Activated T-helper 17 cell treated with anti-CD3 and anti-CD28 coated beads, Interleukin-2, amount 50 U/mL, for 72 hours (primary cell): ENCODE measurements at places on chromosomes 3 and 15.

DNA sequence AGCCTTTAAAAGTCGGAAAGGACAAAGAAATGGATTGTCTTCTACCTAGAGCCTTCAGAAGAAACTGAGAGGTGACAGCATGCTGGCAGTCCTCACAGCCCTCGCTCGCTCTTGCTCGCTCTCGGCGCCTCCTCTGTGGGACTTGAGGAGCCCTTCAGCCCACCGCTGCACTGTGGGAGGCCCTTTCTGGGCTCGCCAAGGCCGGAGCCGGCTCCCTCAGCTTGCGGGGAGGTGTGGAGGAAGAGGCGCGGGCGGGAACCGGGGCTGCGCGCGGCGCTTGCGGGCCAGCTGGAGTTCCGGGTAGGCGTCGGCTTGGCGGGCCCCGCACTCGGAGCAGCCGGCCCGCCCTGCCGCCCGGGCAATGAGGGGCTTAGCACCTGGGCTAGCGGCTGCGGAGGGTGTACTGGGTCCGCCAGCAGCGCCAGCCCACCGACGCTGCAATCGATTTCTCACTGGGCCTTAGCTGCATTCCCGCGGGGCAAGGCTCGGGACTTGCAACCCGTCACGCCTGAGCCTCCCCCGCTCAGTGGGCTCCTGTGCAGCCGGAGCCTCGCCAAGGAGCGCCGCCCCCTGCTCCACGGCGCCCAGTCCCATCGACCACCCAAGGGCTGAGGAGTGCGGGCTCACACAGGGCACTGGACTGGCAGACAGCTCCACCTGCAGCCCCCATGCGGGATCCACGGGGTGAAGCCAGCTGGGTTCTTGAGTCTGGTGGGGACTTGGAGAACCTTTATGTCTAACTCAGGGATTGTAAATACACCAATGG is 953.8 kb upstream of the GBE1 start:
- no peak for ATAC-seq

GRCh38 chr3:155442072-155442471 is 148.6 kb upstream of the STRIT1 start:
- ATAC-seq: no peak

DNA sequence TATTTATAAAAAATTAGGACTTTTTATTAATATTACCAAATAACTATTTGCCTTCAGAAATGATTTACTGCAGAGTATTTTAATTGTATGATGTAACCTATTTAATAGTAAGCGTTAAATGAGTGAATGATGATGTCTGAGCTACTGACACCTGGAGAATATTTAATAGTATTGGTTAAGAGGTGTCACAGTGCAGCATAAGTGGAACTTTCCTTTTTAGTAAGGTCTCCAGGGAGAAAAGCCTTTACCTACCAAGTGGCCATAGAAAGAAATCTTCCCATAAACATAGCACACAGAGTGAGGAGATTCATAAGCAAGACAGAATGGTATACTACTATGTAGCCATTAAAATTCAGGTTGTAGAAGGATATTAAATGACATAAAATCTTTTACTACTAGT is 441.7 kb downstream of the TBL1XR1 start:
- no peak for ATAC-seq

DNA sequence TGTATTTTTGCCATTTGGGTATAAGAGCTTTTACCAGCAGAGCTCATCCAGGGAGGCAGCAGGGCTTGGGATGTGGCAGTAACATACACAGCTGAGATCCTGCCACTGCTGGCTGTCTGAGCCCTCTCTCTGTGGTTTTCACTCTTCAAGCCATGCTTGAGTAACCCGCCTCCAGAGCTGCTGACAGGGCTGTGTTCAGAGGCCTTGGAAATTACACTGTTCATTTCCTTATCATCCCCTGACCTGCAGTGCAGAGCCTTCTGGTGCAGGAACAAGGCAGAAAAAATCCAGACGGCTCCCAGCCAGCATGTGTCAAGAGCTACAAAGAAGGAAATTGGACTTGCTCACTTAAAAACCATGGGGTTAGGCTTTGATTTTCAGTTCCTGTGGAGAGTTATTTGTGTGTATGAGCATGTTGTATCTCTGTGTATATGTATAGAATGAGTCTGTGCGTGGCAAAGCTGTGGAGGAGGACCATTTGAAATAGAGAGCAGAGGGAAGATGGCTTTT is 47.0 kb downstream of the ZNF609 start:
- ATAC-seq: peak; percentile 84

DNA sequence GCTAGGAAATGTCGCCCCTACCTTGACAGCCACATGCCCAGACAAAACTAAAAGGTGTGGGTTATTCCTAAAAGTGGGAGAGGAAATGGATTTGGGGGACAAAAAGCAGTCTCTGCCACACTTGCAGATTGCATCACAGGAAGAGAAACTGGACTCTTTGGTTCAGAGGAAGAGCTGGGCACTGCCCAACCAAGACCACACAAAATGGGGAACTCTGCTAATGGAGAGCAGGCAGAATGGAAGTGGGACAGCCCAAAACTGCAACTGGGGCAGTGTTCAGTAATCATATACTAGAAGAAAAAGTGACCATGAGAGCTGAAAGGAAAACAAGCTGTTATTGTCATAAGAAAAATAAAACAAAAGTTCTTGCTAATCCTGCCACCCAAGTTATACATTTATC is 138.9 kb upstream of the FRMD4B start:
- ATAC-seq: no peak

GRCh38 chr3:146166826-146167225 is 5.8 kb upstream of the PLOD2 start:
- ATAC-seq: no peak

DNA sequence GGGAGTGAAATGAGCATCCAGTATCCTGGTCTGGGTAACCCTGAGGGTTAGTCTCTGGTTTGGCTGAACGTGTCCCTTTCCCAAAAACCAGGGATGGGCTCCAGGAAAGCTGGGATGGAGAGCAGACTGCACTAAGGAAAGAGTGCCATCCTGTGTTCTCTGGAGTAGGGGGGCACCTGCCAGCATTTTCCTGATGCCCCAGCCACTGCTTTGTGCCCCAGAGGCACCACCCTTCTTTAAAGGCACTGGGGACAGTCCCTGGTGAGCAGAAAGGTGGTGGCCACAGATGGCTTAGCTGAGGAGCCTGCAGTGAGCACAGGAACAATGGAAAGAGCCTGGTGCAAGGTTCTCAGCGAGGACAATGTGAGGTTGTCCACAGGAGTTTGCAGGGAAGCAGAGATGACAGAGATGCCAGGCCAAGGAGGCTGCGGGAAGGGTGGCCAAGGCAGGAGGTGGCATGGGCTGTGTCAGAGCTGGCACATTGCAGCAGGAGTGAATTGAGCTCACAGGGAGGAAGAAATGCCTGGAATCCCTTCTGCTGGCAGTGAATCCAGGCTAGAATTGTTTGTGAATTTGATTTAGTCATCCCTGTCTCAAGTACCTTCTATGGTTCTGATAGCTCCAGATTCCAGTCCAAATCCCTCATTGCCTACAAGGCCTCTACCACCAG is 39.9 kb downstream of the AMOTL2 start:
- no peak for ATAC-seq

DNA sequence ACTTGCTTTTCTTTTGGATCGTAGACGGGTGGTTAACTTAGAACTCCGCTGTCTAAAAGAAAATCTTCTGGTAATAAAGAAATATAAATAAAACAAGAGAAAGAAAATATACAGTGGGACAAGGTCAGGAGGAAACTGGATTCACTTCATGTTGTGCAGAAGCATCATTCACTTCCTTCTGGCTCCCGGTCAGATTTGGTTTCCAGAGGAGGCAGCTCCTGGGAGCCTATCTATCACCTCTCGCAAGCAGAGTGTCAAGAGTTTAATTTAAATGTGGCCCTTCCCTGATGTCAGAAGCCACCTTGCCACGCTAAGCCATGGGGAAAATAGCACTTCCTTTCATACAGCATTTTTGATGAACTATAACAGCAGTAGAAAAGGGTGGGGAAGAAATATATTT is 139.1 kb downstream of the NSMCE3 start:
- ATAC-seq: no peak

DNA sequence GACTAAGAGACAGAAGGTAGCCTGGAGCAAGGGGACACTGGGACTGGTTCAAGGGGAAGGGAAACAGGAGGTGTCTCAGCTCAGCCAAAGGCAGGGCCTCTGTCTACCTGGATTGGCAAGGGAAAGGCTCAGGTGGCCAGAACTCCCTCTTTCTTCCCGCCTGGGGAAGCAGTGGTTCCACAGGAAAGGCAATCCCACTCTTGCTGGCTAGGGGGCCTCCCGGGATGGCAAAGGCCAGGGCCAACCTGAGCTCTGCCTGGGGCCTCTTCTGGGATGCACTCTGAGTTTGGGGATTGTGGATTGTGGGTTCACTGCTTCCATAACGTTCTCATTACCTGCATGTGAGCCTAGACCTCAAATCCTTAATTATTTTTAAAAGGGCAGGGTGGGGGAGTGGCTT is 13.0 kb upstream of the PARP6 start:
- no peak for ATAC-seq

- ATAC-seq: no peak
These were observed 298.8 kb upstream of the RASGRP1 start for GRCh38 chr15:38863381-38863780.

DNA sequence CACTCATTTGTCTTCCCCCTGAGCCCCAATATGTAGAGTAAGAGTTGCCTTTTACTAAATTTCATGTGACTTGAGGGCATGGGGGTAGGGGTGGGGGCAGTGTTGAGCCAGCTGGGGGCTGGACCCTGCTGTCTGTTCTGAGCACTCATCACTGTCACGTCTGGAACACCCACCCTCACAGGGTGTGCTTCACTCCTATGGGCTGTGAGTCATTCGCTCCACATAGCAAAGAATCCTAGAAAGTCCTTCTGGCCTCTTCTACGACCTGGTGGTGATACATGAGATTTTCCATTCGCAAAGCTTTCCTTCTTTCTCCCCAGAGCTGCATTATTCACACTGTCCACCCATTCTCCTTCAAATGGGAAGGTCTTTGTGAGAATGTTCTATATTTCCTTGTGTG is 43.6 kb upstream of the MGLL start:
- ATAC-seq: peak; percentile 80

GRCh38 chr15:31295658-31296057 is 31.0 kb upstream of the KLF13 start:
- ATAC-seq: no peak

- no peak for ATAC-seq
These were observed 366.4 kb upstream of the RASGRP1 start for GRCh38 chr15:38930851-38931572.

GRCh38 chr15:65028338-65028737 is 1.1 kb downstream of the MTFMT start:
- no peak for ATAC-seq

DNA sequence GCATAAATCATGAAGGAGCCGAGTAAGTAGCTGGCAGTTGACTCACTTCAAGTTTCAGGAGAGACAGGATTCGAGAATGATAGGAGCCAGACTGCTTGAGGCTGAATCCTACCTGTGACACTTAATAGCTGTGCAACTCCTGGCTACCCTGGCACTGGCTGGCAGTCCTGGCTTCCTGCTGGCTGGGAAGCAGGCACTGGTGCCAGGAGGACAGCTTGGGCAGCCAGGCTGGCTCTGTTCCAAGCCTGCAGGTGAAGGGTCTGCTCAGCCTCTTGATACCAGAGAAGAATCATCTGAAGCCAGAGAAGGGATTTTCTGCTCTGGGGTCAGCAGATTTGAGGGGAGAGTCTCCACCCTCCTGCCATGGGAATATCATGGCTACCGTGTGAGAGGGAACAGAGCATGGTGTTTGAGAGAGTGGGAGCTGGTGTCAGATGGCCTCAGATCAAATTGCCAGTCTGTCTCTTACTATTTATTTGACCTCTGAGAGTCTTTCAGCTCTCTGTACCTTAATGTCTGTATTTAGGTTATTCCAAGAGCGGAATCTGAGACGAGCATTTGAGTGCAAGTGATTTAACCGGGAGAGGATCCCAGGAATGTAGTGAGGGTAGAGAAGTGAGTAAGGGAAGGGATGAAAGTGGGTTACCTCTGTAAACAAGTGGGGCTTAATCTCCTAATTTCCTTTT is 4.4 kb upstream of the XIRP1 start:
- peak; percentile 15 for ATAC-seq

GRCh38 chr3:142723665-142723967 is 218 bp upstream of the TRPC1 start:
- ATAC-seq: no peak

DNA sequence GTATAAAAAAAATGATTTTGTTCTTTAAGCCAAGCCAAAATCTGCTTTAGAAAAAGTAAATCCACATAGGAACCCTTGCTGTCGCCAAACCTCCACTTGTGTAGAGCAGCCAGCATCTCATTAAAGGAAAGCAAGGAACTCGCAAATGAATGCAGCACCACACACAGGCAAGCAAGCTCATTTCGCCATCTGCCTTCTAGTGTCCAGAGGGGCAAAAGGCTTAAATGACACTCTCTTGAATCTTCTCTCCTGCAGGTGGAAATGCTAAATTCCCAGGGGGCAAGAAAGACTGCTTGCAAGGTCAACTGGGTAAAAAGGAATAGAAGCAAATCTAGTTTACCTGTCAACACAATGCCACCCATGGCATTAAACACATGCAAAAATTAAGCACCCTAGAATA is 2.4 kb downstream of the MB21D2 start:
- no peak for ATAC-seq

- no peak for ATAC-seq
These were observed 3.3 kb downstream of the WNT7A start for GRCh38 chr3:13876451-13877100.

DNA sequence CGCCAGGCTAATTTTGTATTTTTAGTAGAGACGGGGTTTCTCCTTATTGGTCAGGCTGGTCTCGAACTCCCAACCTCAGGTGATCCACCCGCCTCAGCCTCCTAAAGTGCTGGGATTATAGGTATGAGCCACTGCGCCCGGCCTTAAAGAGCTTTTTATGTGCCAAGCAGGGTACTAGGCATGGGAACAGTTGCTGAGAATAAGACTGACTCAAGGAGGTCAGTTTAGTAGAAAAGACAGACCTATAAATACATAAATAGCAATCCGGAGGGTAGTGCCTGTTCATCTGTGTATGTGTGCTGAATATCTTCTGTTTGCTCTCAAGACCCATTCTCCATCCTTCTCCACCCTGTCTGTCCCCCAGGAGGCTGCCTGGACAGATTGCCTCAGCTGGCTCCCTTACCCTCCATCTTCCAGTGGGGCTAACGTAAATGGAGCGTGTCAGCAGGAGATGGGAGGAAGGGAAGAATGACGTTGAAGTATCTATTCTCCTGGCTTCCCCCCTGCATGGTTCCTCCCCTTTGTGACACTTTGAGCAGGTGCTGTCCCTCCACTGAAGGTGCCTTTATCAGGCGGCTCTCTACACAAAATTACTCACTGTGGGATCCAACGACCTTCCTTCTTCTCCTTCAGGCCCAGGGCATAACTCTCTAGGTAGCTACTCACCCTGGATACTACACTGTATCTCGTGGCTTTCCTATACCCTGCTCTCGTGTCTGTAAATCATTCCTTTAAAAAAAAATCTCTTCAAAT is 31.1 kb downstream of the FBXO40 start:
- no peak for ATAC-seq

- no peak for ATAC-seq
These were observed 30.9 kb downstream of the CCDC191 start for GRCh38 chr3:114025451-114025850.

DNA sequence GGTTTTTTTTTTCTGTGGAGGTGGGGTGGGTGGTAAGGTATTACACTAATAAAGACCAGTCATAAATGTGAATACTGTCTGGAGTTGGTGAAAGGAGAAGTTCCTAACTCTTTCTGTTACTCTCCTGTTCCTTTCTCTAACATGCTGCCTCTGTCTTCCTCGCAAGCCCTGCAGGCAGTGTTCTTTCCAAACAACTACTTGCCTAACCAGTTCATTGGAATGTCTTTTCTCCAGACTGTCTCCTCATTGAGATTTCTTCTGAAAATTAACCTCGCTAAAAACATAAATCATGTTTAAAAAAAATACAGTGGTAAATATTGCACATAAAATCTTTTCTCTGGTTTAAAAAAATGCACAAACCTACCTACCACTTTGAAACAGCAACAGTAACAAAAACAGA is 135.2 kb downstream of the TP63 start:
- no peak for ATAC-seq

- peak; percentile 16 for ATAC-seq
These were observed 697 bp downstream of the CHSY1 start for GRCh38 chr15:101250873-101251829.
